T-helper 17 cell (primary cell): ENCODE measurements at places on chromosomes 12 and 14. TPM values are rescaled to one million over a fixed set of nuclear protein-coding genes. Genes with fewer than 3 reads are reported as not detected.

DNA sequence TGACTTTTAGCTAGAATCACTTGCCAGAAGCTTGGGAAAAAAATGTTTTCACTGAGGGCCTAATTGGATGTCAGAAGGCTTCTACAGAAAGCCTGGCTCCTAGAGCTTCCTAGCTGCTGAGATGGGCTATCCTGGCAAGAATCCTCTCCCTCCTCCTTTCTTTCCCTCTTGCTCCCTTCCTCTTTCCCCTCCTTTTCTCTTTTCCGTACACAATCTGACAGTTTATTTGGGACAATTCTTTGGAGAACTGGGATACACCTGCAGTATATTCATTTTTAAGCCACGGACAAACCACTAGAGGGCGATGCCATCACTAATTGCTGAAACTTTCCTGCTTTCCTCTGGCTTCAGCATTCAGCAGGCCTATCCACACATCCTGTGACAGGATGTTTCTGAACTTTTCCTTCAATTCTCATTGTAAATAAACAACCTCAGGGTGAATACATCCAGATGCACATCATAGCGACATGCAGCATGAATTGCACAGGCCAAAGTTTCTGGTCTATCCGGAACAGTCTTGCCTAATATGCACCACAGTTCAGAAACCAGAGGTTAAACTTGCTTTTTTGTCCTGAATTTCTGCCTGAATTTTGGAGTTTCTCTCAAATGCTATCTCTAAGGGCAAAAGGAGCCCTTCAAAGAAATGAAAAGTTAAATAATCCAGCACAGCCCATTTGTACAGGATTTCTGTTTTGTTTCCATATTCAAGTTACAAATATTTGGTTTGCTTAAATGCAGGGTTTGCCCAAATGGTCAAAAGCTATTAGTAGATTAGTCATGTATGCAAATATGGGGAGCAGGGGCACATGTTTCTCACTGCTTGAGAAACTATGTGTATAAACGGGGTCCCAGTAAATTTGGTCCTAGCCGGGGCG, 142.8 kb downstream of the PAWR start:
- peaks cover 13% of the 10 kb centered on the region for H3K27me3 ChIP-seq
- no peak overlapping the region for H3K27ac ChIP-seq
- no peaks in the 10 kb centered on the region for H3K36me3 ChIP-seq
- no peak overlapping the region for H3K4me3 ChIP-seq
- no peak for DNase-seq

SLC2A14 gene
- total RNA-seq: 0.17 TPM

GRCh38 chr12:52662918-52663229, 10.9 kb upstream of the KRT2 start:
- H3K27me3 ChIP-seq: peaks cover 62% of the 10 kb centered on the region
- no peak overlapping the region for H3K4me3 ChIP-seq
- peak overlapping the region; percentile 19 for H3K27ac ChIP-seq
- H3K4me1 ChIP-seq: peaks cover 7% of the 10 kb centered on the region

DNA sequence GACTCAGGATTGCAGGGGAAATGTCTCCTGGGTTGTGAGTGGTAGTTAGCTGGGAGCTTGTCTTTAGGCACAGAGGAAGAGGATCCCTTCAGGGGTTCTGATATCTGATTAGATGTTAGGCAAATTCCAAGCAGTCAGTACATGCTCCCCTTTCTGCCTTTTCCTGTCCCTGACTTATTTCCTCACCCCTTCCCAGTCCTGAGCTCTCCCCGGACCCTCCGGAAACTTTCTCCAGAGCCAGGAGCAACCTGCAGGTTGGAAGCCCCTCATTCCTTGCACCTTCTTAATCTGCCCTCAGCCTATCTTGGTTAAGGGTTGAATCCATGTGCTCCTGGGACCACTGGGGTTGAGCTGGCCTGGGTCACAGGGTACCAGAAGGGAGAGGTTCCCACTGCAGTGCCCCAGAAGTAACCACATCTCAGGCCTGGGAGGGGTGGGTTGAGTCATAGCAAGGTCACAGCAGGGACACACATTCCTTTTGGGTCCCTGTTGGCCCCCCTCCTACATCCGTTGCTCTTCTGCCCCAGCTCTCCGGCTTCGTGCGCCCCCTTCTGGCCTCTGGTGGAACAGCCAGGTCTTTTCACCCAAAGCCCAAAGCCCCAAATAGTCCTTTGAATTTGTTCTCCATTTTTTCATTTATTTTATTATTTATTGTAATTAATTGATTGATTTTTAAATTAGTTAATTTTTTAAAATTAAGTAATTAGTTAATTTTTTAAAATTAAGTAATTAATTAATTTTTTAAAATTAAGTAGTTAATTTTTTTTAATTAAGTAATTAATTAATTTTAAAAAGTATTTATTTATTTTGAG, 1.8 kb downstream of the IGFBP6 start:
- H3K4me1 ChIP-seq: peaks cover 40% of the 10 kb centered on the region
- DNase-seq: peak; percentile 77
- H3K27ac ChIP-seq: peak overlapping the region; percentile 84
- H3K4me3 ChIP-seq: peak overlapping the region; percentile 63
- peaks cover 2% of the 10 kb centered on the region for H3K36me3 ChIP-seq

- no peak overlapping the region for H3K27ac ChIP-seq
- H3K4me1 ChIP-seq: peaks cover 7% of the 10 kb centered on the region
- H3K4me3 ChIP-seq: no peak overlapping the region
- H3K27me3 ChIP-seq: no peaks in the 10 kb centered on the region
- H3K36me3 ChIP-seq: no peaks in the 10 kb centered on the region
Measured at GRCh38 chr12:278046-278445, 15.4 kb upstream of the SLC6A13 start.

GRCh38 chr12:24960222-24960855, 11.4 kb upstream of the BCAT1 start:
- DNase-seq: no peak
- no peaks in the 10 kb centered on the region for H3K4me1 ChIP-seq
- no peak overlapping the region for H3K4me3 ChIP-seq
- H3K27me3 ChIP-seq: peaks cover 41% of the 10 kb centered on the region
- no peaks in the 10 kb centered on the region for H3K36me3 ChIP-seq
- no peak overlapping the region for H3K27ac ChIP-seq

- H3K27ac ChIP-seq: peak overlapping the region; percentile 97
- peak; percentile 44 for DNase-seq
- no peaks in the 10 kb centered on the region for H3K27me3 ChIP-seq
- H3K4me1 ChIP-seq: peaks cover 31% of the 10 kb centered on the region
Measured at GRCh38 chr12:68611094-68611805, 551 bp downstream of the RAP1B start.

DNA sequence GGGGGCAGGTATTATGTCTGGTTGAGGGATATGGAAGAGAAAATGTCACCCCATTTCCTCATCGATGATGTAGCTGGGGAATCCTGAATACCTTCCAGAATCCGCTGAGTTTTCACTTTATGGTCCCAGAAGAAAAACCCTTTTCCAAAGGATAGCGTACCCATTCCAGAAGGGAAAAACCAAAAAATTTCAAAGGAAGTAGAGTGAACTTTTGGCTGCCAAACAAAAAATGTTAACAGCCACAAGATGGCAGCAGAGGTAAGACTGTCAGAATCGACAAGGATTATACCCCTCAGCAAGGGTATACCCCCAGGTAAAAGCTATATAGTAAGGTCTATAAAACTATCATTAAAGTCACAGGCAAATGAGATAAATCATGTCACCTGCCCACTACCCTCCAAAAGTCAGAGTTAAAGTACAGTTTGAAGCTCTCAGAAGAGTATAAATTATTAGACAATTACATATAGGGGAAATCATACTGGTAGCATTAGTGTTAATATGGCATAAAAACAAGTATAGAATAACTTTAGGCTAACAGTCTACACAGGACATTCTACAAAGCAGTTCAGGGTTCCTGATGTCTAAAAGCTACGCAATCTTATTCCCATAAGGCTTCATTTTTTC, 18.0 kb downstream of the ACIN1 start:
- H3K27ac ChIP-seq: peak overlapping the region; percentile 41
- no peak for DNase-seq
- no peaks in the 10 kb centered on the region for H3K27me3 ChIP-seq
- peaks cover 13% of the 10 kb centered on the region for H3K4me1 ChIP-seq
- H3K4me3 ChIP-seq: no peak overlapping the region

DNA sequence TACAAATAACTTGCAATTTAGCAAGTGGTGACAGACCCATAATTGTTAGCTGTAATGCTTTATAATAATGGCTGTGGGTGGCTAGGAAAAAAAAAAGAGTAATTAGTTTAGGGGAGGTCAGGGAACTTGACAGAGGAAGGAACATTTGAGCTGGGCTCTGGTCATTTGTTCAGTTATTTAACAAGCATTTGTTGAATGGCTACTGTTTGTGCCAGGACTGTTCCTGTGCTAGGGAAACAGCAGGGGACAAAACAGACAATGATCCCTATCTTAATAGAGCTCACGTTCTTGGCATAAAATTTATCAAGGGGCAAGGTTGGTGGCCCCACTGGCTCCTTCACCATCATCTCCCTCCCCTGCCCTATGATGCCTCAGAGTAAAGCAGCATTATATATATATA, 18.5 kb downstream of the CHST11 start:
- no peak for DNase-seq
- peak overlapping the region; percentile 37 for H3K27ac ChIP-seq
- H3K4me3 ChIP-seq: no peak overlapping the region
- peaks cover 69% of the 10 kb centered on the region for H3K4me1 ChIP-seq
- no peaks in the 10 kb centered on the region for H3K27me3 ChIP-seq
- H3K36me3 ChIP-seq: no peaks in the 10 kb centered on the region

GRCh38 chr12:75779891-75780496, 251.6 kb downstream of the PHLDA1 start:
- no peak for DNase-seq
- H3K27ac ChIP-seq: no peak overlapping the region
- H3K4me1 ChIP-seq: peaks cover 7% of the 10 kb centered on the region
- peaks cover 20% of the 10 kb centered on the region for H3K27me3 ChIP-seq
- no peaks in the 10 kb centered on the region for H3K36me3 ChIP-seq

DNA sequence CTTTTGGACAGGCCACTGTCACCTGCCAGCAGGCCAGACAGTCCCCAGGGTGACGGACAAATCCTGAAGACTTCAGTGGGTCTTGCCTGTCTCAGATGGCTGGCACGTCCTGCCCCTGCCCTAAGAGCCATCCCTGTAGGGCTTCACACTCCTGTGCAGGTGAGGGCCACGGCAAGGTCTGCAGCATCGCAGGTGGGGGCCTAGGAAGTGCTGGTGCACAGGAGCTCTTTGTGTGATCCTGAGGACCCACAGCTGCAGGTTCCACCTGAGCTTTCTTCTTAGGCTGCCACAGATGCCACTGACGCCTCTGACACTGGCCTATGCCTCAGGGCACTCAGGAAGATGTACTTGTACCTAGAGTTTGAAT, 108.5 kb upstream of the FKBP4 start:
- H3K4me3 ChIP-seq: no peak overlapping the region
- no peak for DNase-seq
- no peak overlapping the region for H3K27ac ChIP-seq
- H3K4me1 ChIP-seq: peaks cover 23% of the 10 kb centered on the region
- peaks cover 2% of the 10 kb centered on the region for H3K36me3 ChIP-seq

NID2 gene
- total RNA-seq: 0.62 TPM

GRCh38 chr12:51393676-51394545, 2.7 kb upstream of the GALNT6 start:
- H3K4me3 ChIP-seq: peak overlapping the region; percentile 55
- H3K27ac ChIP-seq: peak overlapping the region; percentile 85
- H3K36me3 ChIP-seq: no peaks in the 10 kb centered on the region

GRCh38 chr12:130754234-130754901, 38.3 kb upstream of the RIMBP2 start:
- no peaks in the 10 kb centered on the region for H3K36me3 ChIP-seq
- peaks cover 9% of the 10 kb centered on the region for H3K4me1 ChIP-seq
- no peaks in the 10 kb centered on the region for H3K27me3 ChIP-seq
- no peak overlapping the region for H3K4me3 ChIP-seq
- no peak overlapping the region for H3K27ac ChIP-seq

GRCh38 chr12:91180582-91181395, 1.8 kb downstream of the DCN start:
- H3K27me3 ChIP-seq: peaks cover 19% of the 10 kb centered on the region
- no peak overlapping the region for H3K4me3 ChIP-seq
- no peak for DNase-seq
- peaks cover 4% of the 10 kb centered on the region for H3K4me1 ChIP-seq
- no peak overlapping the region for H3K27ac ChIP-seq

LAG3 gene
- 3.8 TPM for total RNA-seq

GDF11 gene
- 6.7 TPM for total RNA-seq

GRCh38 chr14:20681348-20682126, 2.8 kb upstream of the RNASE4 start:
- no peaks in the 10 kb centered on the region for H3K36me3 ChIP-seq
- H3K27ac ChIP-seq: no peak overlapping the region
- H3K4me3 ChIP-seq: no peak overlapping the region
- H3K27me3 ChIP-seq: no peaks in the 10 kb centered on the region

BDKRB2 gene
- total RNA-seq: not detected

ADSS1 gene
- total RNA-seq: 2.4 TPM

DNA sequence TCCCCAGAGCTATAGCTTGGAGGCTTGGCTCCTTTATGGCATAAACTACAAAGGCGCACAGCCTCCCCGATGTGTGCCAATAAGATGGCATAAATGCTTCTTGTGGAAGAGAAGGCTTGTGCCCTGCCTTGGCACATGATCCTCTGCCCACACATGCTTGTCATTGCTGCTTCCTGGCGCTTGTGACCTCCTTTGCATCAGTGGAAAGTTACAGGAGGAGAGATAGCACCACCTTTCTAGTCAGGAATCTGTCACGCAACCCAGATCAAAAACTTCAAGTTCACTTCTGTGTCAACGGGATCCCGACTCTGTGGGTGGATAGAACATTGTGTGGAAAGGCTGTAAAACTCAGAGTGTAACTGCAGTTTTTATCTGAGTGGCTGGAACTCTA, 183.8 kb upstream of the HIF1A start:
- peaks cover 13% of the 10 kb centered on the region for H3K36me3 ChIP-seq
- no peak for DNase-seq
- peaks cover 54% of the 10 kb centered on the region for H3K4me1 ChIP-seq
- H3K4me3 ChIP-seq: peak overlapping the region; percentile 53
- H3K27ac ChIP-seq: peak overlapping the region; percentile 99

FBLN5 gene
- 6.6 TPM for total RNA-seq

MANSC4 gene
- not detected for total RNA-seq

DNA sequence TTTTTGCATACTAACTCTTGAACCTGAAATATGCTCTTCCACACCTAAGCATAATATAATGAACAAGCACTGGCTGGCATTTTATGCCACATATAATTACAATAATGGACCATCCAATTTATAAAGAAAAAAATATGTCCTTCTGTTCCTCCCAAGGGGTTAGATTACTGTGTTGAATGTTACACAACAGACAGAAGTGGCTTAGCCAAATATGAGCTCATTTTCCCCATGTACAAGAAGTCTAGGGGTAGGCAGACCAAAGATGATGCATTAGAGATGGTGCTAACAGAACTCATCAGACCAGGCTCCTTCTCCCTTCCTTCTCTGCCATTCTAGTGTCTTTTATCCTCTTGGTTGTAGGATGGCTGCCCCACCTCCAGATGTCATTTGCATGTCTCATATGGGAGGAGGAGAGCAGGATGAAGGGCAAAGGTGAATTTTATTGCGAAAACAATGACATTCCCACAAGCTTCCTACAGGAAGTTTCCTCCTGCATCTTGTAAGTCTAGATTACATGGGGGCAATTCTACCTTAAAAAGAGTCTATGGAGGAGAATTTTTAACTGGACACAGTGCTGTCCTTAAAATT, 43.9 kb upstream of the SLC2A13 start:
- H3K4me1 ChIP-seq: peaks cover 5% of the 10 kb centered on the region
- DNase-seq: no peak
- peaks cover 5% of the 10 kb centered on the region for H3K27me3 ChIP-seq
- no peak overlapping the region for H3K27ac ChIP-seq
- H3K36me3 ChIP-seq: no peaks in the 10 kb centered on the region
